Calu3 (cell line): ENCODE measurements at places on chromosomes 5 and 9.

DNA sequence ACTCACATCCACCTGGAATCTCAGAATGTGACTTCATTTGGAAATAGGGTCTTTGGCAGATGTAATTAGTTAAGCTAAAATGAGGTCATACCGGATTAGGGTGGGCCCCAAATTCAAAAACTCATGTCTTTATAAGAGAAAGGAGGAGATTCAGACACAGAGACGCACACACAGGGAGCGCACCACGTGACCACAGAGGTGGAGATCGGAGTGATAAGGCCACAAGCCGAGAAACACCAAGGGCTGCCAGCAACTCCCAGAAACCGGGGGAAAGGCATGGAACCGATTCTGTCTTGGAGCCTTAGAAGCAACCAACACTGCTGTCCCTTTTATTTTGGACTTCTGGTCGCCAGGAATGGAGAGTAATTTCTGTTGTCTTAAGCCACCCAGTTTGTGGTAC is 31.8 kb upstream of the LMX1B start:
- no peak for DNase-seq

- no peak for DNase-seq
Observed at GRCh38 chr5:31563216-31563615, 31.1 kb downstream of the C5orf22 start.

DNA sequence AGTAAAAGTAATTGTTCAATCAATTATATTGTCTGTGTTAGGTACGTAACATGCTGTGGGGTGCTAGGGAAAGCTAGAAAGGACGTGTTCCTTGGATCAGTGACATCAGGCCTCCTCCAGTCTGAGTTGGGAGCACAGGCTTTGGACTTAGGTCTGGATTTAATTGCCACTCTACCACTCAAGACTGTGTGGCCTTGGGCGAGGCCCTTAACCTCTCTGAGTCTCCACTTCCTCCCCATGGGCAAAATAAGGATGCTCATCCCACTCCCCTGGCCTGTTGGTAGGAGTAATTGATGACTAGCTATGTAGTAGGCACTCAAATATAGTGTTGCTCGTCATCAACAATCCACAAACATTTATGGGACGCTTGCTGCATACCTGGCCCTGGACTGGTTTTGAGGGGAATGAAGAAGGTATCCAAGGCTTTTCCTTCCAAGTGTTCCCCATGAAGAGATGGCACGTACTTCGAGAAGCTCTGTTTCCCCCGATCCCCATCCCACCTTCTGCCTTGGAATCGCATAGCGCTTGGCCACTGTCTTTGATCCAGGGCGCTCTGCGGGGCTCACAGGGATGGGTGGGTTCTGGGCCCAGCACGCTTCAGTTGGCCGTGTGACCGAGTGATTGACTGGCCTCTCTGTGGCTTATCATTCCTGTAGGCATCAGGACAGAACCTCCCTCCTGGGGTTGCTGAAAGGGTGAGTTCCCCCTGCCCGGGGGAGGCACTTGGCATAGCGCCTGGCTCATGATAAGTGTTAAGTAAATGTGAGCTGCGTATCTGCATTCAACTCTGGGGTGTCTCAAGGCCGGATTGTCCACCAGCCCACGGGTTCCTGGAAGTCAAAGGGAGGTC is 8.1 kb downstream of the FGF18 start:
- no peak for DNase-seq

- no peak for DNase-seq
Observed at GRCh38 chr9:35180801-35181200, 19.0 kb downstream of the UNC13B start.

DNA sequence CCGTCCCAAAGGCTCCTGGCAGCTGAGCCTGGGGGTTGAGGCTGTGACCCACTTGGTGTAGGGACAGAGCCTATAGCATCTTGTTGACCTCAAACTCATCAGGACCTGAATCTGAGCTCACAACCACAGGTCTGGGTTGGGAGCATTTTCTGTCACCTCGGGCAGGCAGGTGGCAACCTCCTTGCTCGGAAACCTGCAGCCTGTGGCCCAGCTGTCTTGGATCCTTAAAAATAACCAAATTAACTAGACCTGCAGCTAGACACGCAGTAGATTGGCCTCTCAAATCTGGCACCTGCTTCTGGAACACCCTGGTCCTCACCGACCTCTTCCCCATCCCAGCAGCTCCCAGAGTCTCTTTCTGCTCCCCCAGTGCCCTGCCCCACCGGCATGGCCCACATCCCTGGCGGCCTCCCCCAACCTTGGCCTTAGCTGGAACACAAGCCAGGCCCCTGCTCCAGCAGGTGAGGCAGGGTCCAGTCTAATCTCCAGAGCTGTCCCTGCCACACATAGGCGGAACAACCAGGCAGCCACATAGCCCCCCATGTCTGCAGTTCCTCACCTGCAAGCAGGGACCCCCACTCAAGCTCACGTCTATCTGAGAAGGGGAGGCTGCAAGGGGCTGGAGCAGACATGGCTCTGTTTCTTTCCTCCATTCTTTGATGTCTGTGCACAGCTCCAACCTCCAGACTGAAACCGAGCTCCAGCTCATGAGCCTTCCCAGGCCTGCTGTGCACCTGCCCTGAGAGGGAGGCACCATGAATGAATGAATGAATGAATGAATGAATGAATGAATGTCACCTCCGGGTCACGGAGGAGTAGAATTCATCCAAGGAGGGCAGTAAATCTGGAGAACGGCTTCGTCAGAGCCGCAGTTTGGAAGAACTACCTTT is 28.3 kb downstream of the PAEP start:
- no peak for DNase-seq

DNA sequence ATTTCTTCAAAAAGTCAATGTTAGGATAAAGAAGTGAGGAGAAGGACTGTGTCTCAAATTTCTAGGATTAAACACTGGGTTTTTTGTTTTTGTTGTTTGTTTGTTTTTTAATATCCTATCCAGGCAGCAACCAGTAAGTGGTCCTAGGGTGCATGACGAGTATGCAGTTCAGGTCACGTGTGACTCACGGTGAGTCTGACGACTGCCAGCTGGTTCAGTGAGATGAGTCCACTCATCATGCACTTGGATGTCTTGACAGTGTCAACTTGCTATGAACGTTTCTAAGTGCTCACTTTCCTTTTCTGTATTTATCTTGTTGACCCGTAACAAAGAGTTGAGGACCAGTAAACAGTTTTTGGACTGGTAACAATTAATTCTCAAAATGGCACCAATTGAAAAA is 32.7 kb downstream of the ATG10 start:
- no peak for DNase-seq
